Central memory CD8-positive, alpha-beta T cell (primary cell): ENCODE measurements at places on chromosomes 16 and 17.

GRCh38 chr17:73623247-73623646 lies 21.0 kb downstream of the SDK2 start:
- DNase-seq = no peak

GRCh38 chr16:68732042-68732680 lies 4.9 kb upstream of the CDH1 start:
- no peak for DNase-seq

DNA sequence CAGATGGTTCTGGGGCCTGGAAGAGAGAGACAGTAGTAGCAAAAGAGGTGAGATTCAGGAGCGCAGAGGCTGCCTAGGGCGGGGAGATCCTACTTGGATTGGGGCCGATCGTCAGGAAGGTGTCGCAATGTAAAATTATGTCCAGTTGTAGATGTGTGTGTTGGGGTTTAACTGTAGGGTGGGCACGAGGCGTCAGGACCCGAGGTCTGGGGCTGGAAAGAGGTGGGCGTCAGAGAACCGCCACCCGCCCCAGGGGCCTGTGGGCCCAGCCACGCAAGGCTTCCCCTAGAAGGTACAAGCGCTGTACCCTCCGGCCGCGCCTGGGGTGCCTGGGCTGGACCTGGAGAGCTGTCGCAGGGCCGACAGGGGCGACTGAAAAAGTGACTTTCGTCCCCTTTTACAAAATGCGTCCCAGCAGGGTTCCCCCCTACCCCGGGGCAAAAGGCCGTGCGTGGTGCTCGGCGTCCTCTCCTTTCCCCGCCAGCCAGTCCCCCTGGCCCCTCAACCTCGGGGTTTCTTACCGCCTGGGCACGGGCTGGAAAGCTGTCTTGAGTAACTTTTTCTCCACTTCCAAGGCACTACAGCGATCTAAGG lies 2.8 kb downstream of the IRX3 start:
- DNase-seq = no peak

- DNase-seq = no peak
Observed at GRCh38 chr16:74466872-74467271, 45.6 kb upstream of the CLEC18B start.

DNA sequence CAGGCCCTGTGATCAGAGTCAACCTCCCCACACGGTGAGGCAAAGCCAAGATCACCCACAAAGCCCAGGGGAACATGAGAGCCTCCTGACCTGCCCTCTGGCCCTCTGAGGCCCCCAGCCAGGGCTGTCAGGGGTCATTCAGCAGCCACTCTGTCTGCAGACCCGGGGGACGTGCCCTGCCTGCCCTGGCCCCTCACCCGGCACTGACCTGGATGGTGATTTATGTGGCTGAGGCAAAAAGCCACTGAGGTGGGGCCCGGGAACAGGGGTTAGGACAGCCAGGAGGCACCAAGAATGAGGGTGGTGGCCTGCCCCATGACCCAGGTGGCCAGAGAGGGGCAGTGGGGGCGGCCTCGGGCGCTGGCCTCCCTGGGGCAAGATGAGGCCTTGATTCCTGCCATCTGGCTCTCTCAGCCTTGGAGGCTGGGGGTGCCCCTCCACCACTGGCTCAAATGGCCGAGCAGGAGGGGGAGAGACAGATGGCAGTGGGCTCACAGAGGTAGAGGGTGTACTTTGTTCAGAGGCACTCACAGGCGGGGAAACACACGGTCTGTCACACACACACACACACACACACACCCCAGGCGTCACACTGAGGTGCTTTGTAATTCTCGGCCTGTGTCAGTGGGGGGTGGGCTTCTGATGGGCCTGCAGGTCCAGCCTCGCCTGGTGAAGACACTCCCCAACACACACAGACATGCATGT lies 174.0 kb upstream of the GSE1 start:
- DNase-seq = no peak

GRCh38 chr16:85989863-85990643 lies 91.1 kb downstream of the IRF8 start:
- DNase-seq = no peak

- DNase-seq = no peak
Observed at GRCh38 chr17:69608141-69608540, 193.6 kb downstream of the MAP2K6 start.

- no peak for DNase-seq
Observed at GRCh38 chr16:12439399-12440227, 364.1 kb downstream of the CPPED1 start.

DNA sequence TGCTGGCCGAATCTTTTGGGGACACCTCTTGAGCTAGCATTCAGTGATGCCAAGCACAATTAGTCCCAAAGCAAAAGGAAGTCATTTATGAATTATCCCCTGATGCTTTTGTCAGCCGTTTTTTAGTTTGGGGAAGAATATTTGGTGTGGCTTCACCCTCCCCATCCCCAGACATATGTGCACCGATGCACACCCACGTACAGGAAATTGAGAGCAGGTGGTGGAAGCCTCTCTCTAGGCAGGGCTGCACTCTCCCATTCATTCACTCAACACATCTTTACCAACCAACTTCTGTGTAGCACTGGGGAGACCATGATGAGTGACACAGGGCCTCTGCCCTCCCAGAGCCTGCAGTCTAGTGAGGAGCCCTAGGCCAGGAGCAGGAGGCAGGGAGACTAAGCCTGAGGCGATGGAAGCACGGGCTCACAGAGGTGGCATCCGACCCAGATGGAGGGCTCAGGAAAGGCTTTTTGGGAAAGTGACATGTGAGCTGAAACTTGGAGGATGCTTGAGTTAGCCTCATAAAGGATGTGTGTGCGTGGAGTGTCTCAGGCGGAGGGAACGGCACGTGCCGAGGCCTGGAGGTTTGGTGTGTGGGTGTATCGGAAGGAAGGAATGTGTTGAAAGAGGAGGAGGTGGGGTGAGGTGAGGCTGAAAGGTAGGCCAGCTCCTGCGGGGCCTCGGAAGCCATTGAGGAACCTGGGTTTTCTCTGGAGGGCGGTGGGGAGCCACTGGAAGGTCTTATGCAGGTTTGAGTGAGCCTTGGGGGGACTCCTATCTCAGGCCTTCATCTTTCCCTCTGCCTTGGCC lies 43.8 kb downstream of the PSME3IP1 start:
- no peak for DNase-seq

DNA sequence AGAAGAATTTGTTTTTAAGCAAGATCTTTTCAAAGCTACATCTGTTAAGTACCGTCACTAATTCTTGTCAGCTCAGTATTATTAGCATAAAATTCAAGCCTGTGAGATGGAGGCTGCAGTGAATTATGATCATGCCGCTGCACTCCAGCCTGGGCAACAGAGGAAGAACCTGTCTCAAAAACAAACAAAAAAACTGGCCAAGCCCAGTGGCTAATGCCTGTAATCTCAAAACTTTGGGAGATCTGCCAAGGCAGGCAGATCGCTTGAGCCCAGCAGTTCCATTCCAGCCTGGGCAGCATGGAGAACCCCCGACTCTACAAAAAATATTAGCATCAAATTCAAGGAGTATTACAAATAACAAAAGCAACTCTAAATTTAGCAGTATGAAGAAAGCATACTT lies 88.0 kb downstream of the STXBP4 start:
- DNase-seq = no peak
